ENCODE measurements at places on chromosomes 16 and 17. TPM values are rescaled to one million over a fixed set of nuclear protein-coding genes. Genes with fewer than 3 reads are reported as not detected.

DNA sequence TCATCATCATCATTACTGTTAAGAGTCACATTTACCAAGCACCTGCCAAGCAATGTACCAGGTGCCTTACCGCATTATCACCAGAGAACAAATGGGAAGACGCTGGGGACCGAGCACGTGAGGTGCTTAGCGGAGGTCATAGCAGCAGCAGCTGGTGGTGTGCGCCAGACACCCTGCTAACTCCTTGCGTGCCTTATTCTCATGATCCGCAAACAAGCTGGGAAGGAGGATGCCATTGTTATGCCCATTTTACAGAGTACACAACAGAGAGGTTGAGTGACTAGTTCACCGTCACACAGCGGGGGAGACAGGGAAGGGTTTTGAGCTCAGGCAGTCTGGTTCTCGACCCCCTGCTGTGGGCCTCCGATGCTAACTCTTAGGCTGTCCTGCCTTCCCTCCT lies 7.3 kb downstream of the ATP2A3 start:
- no peak for DNase-seq

DNA sequence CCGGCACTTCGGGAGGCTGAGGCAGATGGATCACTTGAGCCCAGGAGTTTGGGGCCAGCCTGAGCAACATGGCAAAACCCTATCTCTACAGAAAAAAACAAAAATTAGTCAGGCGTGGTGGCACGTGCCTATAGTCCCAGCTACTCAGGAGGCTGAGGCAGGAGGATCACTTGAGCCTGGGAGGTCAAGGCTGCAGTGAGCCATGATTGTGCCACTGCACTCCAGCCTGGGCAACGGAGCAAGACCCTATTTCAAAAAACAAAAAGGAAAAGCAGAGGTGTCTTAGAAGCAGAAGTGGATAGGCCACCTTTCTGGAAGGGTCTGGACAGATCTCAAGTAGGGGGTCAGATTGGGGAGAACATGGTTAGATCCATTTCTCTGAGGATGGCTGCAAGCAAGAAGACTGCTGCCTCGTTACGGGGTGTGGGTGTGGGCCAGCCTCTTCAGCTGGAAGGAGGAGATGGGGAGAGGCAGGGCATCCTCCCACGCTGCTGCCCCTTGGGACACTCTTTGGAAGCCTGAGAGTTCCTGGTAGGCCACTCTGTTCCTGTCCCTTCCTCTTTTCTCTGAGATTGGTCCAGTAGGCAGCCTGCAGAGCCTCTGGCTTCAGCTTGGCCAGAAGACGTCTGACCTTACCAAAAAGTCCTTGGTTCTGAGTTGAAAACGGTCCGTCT lies 208.0 kb downstream of the MSI2 start:
- DNase-seq: no peak

DNA sequence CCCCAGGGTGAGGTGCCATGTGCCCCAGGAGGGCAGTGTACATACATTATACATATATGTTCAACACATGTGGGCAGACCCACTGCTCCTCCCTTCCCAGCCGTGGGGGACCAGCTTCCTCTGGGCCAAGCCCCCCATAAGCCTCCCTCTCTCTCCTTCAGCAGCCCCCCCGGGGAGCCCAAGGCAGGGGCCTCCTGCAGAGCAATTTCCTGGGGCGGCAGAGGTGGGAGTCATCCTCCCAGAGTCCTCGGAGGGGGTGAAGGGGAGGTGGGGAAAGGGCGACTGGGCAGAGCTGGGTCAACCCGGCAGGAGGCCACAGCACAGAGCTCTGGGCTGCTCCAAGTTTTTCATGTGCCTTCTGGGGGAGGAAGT lies 235.1 kb downstream of the ZNF423 start:
- DNase-seq: no peak

- DNase-seq: no peak
Measured at GRCh38 chr16:1486551-1487390, 2.0 kb downstream of the PTX4 start.

DNA sequence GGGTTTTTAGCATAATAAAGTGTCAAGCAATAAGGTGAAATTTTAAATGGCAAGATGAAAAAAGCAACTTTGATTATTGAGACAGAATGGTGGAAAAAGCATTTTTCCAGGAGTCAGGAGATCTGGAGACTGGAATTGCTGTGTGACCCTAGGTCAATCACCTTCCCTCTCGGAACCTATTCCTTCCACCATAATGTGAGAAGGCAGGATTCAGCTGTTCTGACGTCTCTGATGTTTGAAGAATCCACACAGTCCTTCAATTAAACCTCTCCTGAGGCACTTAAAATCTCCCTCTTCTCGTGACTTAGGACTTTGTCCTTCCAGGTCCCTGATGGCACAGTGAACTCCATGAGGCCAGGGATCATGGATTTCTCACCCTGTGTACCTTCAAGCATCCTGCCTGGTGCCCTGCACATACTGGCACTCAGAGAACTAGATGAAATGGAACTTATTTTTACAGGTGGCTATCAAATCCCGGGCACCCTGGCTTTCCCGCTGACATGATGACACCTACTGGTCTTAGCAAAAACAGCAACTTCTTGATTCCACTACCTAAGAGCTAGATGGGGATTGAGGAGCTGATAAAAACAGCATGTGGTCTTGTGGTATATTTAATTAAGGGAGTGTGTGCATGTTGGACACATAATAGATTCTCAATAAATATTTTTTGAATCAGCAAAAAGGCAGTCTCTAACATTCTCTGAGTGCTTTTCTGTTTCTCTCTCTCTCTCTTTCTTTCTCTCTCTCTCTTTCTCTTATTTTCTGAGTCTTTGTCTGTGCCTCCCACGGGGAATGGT lies 2.3 kb upstream of the CCDC182 start:
- DNase-seq: peak; percentile 7

DNA sequence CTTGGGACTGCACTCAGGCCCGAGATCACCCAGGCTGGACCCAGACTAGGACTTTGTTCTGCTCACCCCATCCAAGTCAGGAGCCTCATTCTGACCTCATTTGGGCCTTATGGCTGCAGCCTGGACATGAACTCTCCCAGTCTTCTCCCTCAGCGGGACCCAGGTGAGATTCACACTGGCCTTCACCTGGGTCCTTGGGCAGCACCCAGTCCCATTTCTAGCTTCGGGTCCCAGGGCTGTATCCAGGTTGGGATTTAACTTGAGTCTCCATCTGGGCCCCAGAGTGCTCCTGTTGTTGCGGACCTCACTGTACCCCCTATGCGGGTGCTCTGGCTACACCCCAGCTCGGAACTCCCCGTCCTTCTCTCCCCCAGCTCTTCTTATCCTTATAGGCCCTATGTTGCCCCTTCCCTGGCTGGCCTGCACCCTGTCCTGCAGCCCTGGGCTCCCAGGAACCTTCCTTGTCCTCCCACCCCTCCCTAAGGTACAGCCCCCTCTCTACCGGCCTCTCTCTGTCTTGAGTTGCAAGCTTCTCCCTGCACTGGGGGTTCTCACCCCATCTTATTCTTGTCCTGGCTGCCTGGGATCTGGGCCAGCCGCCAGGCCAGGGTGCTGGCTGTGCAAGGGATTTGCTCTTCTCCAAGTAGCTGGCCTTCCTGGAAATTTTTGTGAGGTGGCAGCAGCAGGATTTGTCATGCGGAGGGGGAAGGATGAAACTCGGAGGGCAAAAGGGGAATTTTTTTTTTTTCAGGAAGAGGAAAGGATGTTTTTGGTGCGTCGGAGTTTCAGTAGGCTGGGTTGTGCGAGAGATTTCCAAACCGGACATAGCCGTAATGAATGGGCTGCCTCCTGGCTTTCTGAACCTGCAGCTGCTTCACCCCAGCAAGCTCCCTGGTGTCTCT lies 904 bp downstream of the MAP2K3 start:
- DNase-seq: peak; percentile 51

DNA sequence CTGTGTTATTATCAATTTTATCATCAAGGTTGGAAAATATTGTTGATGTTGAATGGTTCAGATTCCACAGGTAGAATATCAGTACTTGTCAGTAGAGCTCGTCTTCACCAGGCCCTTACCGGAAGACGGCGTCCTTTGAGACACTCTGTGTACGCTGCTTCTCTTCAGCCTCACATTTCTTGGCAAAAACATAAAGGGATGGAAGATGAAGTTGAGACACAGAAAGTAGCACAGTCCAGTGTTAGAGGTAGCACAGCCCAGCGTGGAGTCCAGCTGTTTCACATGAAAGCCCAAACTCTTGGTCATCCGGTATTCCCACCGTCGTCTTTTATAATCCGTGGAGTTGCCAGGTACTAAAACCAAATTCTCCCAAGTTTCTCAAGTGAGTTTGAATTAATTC lies 30.4 kb downstream of the ATP2C2 start:
- no peak for DNase-seq

DNA sequence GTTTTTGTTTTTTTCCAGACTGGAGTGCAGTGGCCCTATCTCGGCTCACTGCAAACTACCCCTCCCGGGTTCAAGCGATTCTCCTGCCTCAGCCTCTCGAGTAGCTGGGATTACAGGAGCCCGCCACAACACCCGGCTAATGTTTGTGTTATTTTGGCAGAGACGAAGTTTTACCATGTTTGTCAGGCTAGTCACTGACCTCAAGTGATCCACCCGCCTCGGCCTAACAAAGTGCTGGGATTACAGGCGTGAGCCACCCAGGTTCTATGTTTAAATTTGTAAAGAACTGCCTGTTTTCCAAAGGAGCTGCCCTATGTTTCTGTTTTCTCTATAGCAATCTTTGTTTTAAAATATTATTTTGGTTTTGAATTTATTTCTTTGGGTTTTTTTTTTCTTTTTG lies 13.8 kb upstream of the C16orf87 start:
- DNase-seq: no peak

DNA sequence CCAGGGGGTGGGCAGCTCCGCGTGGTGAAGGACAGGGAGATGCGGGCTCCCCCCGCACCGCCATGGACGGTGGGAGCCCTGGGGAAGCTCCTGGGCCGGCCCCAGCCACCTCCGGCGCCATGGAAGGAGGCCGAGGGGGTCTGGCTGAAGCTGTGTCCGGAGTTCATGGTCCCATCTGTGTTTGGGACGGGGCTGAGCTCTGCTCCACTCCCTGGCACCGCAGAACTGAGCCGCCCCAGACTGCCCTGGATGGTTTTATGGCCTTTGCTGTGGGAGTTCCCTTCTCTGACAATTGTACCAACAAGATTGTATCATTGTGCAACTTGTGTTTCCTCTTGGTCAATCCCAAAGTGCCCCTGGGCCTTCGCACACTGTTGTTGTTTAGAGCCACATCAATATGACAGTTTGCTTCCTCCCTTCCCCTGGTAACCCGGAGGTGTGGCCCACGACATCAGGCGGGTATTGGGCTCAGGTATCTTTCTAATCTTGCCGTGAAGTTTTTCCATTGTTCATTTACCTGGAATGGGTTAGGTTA lies 942 bp downstream of the KRT23 start:
- DNase-seq: peak; percentile 75

KRT9 gene
- not detected for polyA plus RNA-seq

ZNF629 gene
- polyA plus RNA-seq: 0.73 TPM

DNA sequence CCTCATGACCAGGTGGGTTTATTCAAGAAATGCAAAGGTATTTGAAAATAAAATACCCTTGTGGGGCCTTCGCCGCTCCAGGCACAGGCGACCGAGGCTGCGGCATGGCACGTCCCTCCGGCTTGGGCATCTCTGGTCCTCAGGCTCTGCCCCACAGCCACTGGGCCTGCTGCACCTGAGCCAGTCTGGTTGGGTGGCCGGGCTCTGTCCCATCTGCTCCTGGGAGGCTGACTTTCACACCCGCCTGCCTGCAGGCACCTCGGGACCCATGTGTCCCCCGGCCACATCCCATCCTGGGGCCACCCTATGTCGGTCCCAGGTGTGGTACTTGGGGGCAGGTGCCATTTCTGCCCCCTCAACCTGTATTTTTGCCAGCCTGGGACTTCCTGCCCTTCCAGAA lies 20.9 kb downstream of the OSBPL7 start:
- DNase-seq: no peak

TXNDC11 gene
- 60.0 TPM for polyA plus RNA-seq

DNA sequence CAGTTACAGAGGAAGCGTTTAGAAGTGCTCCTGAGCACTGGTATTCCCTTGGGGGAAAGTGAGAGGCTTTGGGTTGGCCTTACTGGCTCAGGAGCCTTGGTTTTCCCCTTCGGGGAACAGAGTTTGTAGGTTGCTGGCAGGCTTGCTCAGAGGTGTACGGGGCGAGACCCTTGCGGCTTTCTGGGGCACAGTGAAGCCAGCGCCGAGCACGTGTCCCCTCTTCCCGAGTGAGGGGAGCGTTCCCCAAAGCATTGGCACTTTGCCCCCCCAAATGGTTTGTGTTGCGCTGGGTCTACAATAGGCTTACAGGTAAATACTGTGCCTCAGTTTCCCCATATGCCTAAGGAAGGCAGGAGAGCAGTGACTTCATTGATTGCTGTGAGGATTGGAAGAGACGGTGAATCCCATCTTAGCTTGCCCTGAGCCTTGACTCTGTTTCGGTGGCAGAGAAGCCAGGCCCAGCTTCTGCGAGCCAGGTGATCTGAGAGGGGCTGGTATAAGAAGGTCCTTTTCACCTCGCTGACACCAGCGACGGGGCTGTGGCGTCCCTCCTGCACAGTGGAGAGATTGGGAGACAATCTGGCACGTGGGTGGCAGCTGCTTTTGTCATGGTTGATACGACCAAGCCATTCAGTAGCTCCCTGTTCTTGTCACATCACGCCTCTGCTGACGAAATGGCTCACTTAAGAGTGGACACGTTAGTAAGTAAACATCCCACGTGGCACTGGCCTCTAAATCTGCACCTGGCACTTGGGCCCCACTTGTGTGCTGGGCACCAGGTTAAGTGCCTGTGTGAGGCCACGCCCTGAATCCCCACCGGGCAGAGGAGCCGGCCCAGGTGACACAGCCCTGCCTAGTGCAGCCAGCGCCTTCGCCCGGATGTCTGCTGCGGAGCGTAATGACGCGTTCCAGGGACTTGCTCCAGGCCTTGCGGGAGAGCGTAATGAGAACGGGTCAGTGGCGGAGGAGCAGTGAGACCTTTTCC lies 55.0 kb downstream of the MEAK7 start:
- no peak for DNase-seq

GRCh38 chr16:4766875-4767628 lies at the start of gene ZNF500:
Gene ZNF500, minus strand, starts transcription at chr16:4767162. Its CDS starts 1,184 bp downstream, at chr16:4765978.
- peak; percentile 97 for DNase-seq

GRCh38 chr17:9533441-9533840 lies 42.2 kb downstream of the STX8 start:
- no peak for DNase-seq

GAN gene
- polyA plus RNA-seq: 1.2 TPM

GRCh38 chr17:3004925-3005324 lies 58.5 kb downstream of the OR1D5 start:
- no peak for DNase-seq

DNA sequence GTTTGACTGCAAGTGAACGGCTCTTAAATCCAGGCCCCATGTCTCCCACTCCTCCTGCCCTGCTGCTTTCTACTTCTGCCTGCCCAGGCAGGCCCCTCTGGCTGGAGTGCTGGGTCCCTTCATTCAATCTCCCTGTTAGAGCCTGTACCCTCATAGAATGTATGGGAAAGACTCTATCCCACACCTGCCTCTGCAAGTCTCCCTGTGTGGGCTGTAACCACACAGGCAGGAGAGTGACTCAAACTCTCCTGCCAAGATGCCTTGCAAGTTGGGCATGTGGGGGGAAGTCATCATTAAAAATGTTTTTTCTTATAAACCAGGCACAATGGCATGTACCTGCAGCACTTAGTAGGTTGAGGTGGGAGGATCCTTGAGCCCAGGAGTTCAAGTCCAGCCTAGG lies 77.5 kb downstream of the PLXDC1 start:
- no peak for DNase-seq

GRCh38 chr16:64872101-64872500 lies 249.8 kb downstream of the CDH11 start:
- no peak for DNase-seq

Measured in CD14-positive monocyte (primary cell).